ENCODE measurements at places on chromosomes 13 and 19.
A peak's percentile ranks its signal among the peaks of the same experiment; 100 is the strongest.

- DNase-seq, result no peak
These were observed 73.6 kb downstream of the SIPA1L3 start for GRCh38 chr19:37980419-37981170.

GRCh38 chr13:98478189-98479129 lies 98.4 kb downstream of the STK24 start:
- peak; percentile 68 for DNase-seq

DNA sequence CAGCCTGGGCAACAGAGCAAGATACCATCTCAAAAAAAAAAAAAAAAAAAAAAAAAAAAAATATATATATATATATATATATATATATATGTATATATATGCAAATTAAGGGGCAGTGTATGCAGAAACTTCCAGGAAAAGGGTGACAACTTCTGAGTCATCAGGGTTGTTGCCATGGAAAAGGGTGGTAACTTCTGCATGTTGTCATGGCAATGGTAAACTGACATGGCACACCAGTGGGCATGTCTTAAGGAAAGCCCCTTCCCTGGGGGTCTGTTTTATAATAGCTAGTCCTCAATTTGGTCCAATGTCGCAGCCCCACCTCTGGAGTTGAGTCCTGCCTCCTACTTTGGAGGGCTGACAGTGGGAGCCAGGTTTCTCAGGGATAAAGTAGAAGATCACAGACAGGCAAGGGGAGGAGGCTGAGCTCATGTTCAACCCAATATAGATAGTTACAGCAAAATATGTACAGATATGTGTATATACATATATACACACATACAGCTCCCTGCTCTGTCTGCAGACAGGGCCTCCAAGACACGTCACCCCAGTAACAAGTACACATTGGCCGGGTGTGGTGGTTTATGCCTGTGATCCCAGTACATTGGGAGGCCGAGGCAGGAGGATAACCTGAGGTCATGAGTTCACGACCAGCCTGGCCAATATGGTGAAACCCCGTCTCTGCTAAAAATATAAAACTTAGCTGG lies 7.2 kb upstream of the FCHO1 start:
- DNase-seq, result no peak

DNA sequence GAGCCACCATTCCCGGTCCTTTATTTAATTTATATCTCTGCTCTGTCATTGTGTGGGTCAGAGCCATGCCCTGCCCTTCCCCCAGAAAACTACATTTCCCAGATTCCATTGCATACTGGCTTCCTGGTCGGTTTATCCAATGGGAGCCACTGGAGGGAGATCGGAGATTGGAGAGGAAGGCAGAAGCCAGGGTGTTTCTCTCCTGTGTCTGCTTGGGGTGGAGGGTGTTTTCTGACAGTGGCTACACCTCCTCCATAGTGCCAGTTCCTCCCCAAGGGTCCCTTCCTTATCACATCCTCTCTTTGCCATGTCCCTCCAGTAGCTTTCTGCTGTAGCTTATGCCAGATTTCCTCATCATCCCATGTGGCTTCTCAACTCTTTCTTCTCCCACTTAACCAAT lies 19.0 kb downstream of the OLFM2 start:
- no peak for DNase-seq

GRCh38 chr13:102584434-102584833 lies 12.4 kb upstream of the TPP2 start:
- no peak for DNase-seq

DNA sequence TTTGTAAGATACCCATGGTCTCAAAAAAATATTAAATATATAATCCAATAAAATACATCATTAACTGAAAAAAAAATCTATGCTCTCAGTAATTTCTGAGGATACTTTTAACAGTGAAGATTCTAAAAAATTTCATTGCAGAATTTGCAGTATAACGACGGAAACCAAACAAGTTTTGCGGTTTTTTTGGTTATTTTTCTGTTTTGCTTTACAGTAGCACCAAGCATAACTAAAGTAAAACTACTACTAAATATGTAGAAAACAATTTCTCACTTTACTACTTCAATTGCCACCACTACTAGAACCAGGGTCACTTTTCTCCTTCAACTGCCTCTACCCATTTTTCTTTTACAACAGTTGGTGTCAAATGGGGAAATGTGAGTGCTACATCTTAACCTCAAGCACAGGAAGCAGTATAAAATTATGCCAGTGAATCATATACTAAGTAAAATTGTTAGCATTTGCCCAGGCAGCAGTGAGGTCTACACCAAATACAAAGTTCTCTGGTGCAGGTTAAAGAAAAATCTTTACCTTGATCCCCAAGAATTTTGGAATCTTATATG lies 24.1 kb downstream of the MICU2 start:
- DNase-seq, result no peak

GRCh38 chr13:67934617-67935330 lies 704.6 kb upstream of the PCDH9 start:
- DNase-seq, result no peak

DNA sequence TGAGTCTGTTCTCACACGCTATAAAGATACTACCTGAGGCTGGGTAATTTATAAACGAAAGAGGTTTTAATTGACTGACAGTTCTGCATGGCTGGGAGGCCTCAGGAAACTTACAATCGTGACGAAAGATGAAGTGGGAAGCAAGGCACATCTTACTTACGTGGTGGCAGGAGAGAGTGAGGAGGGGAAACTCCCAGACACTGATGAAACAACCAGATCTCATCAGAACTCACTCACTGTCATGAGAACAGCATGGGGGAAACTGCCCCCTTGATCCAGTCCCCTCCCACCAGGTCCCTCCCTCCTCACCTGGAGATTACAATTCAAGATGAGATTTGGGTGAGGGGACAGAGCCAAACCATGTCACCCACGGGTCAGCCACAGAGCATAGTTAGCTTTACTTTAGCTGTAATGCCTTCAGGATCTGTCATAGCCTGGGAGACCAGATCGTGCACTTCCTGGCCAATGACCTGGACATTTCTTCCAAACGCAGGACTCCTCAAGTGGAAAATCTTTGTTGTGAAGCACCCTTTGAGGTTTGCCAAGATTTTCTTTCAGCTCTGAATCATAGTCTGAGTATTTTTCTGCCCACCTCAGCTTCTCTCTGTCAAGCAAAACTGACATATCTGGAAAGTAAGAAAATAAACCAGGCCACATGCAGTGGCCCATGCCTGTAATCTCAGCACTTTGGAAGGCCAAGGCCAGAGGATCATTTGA lies 25.2 kb upstream of the HIF3A start:
- no peak for DNase-seq

DNA sequence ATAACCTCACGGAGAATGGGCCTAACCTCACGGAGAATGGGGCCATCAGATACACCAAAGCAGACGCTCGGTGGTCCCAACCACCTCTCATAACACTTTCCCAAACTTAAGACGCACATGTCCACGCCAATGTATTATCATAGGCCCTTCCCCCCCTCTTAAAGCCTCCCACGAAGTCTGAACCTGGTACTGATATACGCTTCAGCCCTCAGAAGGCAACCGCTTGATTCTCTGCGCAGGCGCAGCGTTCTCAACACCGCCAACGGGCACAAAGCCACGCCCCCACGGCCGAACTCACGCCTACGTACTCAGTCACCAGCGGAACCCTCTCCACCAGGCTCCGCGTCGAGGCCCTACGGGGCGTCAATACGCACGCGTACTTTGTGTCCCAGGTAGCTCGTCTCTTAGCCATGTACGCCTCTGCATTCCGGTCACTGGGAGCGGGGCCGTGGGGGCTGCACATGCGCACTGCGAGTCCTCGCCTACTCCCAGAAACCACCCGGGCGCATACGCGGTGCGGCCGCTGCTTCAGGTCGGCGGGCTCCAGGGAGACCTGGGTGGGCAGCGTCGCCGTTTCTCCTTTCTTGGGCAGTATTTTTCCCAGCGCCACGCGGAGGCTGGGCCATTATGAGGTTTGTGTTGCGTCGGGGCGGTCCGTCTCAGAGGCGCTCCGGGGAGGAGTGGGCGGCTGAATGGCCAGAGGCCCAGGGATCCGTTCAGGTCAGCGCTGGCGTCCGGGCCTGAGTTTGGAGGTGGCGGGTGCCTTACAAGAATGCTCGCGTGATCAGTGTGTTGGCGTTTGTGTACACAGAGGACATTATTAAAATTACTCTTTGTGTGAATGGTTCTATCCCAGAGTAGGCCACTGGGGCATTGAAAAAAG lies 25.3 kb downstream of the ZNF582 start:
- DNase-seq, result peak; percentile 89

- no peak for DNase-seq
These were observed 59.6 kb upstream of the ZNF599 start for GRCh38 chr19:34832581-34833112.

GRCh38 chr13:37953696-37954095 lies 84.1 kb upstream of the TRPC4 start:
- DNase-seq, result no peak

DNA sequence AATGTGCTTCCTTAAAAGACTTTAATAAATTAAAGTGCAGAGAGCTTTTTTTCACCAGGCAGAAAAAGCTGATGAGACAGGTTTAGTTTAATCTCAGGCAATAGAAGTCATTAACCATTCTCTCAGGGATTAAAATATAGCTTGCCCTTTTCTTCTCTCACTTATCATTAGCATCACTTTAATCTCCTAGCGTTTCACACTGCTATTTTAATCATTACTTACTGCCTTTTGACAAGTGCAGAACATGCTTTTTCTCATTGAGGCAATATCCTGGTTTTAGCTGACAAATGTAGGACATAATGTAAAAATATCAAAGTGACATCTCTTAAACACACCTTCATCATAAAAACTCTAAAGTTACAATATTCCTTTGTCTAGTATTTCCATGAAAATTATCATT lies 94.6 kb downstream of the DACH1 start:
- DNase-seq, result no peak

GRCh38 chr19:19588546-19588945 lies 29.9 kb downstream of the PBX4 start:
- DNase-seq, result no peak

GRCh38 chr13:38496917-38497316 lies 147.3 kb downstream of the UFM1 start:
- DNase-seq, result no peak

DNA sequence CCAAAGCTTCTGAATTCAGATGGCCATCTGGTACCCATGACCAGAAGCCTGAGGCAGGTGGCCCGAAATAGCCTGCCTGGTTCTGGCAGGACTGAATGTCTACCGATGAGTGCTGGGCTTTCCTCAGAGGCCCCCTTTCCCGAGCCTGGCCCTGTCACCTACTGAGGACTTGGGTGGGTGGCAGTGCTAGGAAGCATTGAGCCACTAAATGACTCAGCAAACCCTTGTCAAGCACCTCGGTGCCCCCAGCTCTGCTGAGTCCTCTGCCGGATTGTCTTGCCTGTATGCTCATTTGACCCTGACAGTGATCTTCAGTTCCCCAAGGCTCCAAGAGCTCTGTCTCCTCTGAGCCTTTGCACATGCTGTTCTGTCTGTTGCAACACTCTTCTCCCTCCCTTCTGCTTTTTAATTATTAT lies 17.9 kb downstream of the PPP1R37 start:
- DNase-seq, result no peak

DNA sequence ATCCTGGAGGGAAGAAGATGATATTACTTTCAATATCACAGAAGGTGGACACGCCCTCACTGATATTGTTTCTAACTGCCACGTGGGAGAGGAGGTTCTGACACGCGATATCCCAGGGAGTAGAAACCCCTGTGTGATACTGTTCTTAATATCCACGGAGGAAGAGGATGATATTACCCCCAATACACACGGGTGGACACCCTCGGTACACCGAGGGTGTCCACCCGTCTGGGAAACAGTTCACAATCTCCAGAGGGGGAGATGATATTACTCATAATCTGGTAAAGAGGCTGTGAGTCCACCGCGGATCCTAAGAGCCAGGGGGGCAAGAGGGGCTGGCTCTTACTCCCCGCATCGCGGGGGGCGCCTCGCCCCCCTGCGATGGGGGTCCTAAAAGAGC lies 29.7 kb upstream of the RGCC start:
- no peak for DNase-seq

- peak; percentile 66 for DNase-seq
These were observed 1.2 kb downstream of the S1PR4 start for GRCh38 chr19:3179739-3180293.

DNA sequence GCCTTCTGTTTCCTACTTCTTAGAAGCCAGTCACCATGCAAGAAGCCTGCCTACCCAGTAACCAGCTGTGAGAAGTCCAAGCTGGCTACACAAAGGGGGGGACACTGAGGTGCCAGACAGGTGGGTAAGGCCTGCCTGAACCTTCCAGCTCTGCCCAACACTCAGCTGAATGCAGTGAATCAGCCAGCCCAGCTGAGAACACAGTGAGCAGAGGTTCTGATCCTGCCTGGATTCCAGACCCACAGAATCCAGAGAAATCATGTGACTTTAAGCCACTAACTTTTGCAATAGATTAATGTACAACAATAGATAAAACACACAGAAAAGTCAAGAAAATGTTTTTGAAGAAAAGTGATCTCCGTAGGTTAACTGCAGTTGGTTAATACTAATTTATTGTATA lies 151.7 kb downstream of the EFNB2 start:
- DNase-seq, result no peak

DNA sequence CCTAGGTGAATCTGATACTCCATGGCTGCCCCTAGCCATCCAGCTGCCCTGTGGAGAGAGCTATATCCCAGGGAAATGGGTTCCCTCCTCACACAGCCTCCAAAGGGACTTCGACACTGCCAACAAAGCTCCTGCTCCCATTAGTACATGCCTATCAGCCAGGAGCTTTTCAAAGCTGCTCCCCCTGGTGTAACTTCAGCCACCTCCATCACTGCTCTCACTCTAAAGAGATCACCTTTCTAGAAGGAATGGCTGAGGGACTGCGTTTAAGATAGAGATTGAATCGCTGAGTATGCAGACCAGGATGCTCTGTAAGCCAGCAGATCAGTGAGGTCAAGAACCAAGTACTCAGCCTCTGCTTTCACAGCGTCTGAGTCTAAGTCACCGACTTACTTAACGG lies 213.7 kb downstream of the NALCN start:
- no peak for DNase-seq

GRCh38 chr13:111211789-111212516 lies 96.8 kb downstream of the ARHGEF7 start:
- DNase-seq, result no peak

- DNase-seq, result no peak
These were observed 25.4 kb downstream of the RAB20 start for GRCh38 chr13:110536006-110536693.

All from activated CD8-positive, alpha-beta memory T cell treated with anti-CD3 and anti-CD28 coated beads, Interleukin-2, amount 10 ng/mL, durations not matched to agents 7 days and 5 days (primary cell).